ENCODE measurements at places on chromosomes 5 and 9.

DNA sequence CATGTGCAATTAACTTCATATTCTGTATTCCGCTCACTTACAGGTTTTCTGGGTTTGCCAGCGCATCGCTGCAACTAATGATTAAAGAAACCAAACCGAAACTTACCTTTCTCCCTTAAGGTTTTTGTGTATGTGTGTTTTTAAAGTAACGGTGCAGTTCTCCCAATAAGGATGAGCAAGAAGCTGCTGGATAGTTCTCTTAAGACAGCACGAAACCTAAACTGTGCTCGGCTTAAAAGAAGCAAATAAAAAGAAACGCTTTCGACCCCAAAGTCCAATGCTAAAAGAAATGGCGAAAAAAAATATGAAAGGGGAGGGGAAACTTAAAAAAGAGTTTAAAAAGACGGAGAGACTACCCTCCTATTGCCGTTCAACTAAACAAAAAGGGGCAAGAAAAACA, 340 bp downstream of the ELAVL2 start:
- DNase-seq: no peak

DNA sequence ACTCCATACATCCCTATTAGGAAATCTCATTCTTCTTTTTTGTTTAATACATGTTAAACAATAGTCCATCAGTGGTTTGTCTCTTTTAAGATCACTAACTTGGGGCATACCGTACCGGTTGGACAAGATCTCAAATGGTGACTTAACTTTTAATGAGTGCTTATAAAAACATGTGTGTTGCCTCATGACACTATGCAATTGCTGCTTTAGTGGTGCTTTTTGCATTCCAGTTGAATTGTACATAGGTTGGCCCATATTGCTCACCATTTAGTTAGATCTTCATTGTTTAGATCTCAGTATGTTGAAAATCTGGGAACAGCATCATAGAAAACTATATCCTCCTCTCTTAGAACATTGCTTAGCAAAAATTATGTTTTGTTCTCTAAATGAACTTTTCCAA, 17.8 kb downstream of the C9orf85 start:
- DNase-seq: no peak

GRCh38 chr5:77358255-77359205, 133.6 kb downstream of the WDR41 start:
- no peak for DNase-seq

- DNase-seq: no peak
Observed at GRCh38 chr5:126066836-126067235, 356.4 kb upstream of the GRAMD2B start.

GRCh38 chr5:109695005-109695926, 5.5 kb downstream of the MAN2A1 start:
- DNase-seq: no peak

- no peak for DNase-seq
Observed at GRCh38 chr5:98602534-98603112, 170.8 kb upstream of the RGMB start.

DNA sequence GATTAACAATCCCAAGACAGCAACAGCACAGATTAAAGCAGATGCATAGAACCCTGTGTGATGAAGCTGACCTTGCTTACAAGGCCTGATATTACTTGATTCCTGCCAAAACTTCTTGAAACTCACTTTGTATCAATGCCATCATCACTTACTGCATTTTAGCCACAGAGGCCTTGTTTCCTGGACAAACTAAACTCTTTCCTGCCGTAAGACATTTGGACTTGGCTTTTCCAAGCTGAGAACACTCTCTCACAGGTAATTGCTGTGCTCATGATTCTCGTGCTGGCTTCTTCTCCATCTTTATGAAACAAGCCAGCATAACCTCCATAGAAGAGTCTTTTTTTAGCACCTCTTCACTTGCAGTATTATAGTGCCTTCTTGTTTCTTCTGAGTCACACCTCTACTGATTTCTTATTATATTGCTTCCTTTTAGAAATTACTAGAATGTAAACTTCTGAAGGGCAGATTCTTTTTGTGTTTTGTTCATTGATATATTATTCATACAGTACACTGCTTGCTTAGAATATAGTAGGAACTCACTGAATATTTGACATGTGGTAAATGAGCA, 456.5 kb upstream of the ZNF608 start:
- DNase-seq: no peak

- DNase-seq: no peak
Observed at GRCh38 chr9:93232388-93232960, 48.5 kb downstream of the WNK2 start.

DNA sequence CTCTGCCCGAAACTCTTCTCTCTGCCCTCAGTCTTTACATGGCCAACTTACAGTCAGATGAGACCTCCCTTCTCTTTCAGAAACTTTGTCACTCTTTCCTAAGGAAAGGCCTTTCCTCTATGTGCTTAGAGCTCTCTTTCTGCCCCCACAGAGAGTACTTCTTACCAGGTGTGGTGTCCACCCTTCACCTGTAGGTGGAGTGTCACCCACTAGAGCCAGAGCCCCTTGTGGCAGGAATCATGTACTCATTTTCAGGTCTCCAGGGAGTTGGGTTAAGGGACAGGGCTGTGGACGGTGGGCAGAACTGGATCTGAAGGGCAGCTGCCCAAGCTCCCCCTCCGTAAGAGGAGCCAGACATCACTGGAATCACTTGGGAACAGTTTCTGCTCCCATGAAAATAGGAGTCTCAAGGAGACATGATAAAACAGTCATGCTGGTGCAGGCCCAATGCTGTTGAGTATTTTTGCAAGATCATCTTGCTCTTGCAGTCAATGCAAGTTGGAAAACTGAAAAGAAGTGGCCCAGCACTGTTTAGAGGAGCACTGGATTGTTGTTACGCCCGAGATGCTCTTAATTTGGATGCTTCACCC, 436.7 kb downstream of the ZSWIM6 start:
- DNase-seq: no peak

- no peak for DNase-seq
Observed at GRCh38 chr9:11821306-11821975, 871.7 kb upstream of the TYRP1 start.

- no peak for DNase-seq
Observed at GRCh38 chr9:15077946-15078729, 167.9 kb upstream of the FREM1 start.

DNA sequence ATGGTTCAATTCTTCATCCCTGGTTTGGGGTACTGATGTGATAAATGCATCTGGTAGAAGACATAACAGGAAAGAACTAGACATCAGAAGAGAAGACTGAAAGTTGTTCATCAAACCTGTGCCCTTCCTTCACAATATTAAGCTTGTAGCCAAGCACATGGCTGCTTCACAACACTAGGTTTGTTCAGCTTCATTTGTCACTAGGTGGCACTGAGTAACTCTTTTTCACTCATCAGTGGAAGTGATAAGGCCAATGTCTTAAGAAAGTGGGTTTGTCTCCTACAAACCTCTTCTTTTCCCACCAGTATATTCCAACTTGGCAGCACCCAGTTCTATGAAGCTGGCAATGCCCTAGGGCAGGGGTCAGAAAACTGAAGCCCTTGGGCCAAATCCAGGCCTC, 26.9 kb downstream of the ZNF484 start:
- DNase-seq: no peak

DNA sequence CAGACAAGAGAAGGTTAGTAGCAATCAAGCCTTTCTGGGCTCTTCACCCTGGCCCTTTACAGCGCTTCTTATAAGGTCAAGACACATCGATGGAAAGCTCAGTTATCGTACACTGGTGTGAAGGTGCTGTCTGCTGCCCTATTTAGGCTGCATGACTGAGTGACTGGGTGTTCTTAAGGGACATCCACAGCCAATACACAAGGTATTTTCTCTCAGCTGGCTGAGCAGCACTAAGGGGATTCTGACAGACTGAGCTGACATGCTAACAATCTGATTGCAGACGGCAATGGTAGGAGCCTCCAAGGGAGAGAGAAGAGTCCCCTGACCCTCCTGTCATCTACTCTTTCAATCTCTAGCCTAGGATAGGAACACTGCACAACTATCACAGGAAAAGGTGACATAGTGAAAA, 577.9 kb downstream of the ISL1 start:
- no peak for DNase-seq

- DNase-seq: no peak
Observed at GRCh38 chr5:33321026-33321425, 119.7 kb upstream of the TARS1 start.

GRCh38 chr9:116250891-116251290, 97.3 kb downstream of the PAPPA start:
- no peak for DNase-seq

DNA sequence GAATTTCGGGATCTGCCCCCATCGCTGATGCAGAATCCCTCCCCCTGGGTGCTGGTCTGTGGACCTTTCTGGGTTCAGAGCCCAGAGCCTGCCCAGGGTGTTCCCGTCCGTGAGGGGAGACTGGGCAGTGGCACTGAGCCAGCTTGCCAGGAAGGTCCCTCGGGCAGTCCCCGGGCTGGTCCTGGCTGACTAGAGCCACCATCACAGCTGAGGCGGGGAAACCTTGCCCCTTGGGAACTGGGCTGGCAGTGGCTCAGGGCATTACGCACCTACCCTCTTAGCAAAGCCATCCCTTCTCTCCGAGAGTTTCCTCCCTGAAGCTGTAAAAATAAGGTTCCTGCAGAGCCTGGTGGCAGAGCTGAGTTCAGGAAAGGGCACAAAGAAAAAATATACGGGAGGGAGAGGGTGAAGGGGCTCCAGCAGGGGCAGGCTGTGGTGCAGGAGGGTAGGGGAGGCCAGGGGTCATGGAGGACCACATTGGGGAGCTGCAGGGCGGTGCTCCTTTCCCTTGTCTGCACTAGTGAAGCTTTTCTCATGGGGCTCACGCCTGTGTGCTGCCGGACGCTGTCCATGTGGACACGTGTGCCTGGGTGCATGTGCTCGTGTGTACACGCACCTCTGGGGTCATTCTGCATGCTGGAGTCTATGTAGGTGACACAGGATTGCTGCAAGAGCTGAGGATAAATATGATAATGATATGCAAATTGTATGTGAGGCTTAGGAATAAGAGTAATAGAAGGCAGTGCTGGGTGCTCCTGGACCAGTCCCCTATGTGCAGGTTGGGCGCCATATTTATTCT, 118.9 kb downstream of the LHX2 start:
- no peak for DNase-seq

- DNase-seq: no peak
Observed at GRCh38 chr5:164359260-164360255, 854.1 kb downstream of the MAT2B start.

DNA sequence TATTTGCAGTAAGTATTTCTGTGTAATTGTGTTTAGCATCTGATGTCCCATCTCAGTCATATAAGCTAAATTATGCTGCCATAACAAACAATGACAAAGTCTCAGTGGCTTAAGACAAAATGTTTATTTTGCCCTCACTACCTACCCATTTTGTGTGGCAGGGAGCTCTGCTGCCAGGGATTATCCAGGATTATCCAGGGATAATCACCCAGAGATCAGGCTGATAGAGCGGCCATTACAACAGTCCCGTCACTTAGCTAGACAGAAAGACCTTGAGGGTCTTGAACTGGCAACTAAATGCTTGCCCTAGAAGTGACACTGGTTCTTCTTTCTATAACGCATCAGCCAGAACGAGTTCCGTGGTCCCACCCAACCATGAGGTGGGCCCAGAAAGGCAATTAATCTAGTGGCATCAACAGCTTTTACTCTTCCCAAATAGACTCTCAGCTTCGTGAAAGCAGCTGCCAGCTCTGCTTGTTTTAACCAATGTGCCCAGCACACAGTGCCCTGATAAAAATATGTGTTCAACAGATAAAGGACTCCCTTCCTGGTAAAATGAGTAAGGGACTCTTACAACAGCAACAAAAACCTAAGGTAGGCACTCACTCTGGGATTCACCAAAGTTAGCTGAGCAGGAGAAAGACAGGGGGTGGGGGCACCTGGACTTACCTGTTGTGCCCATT, 22.8 kb downstream of the CCDC69 start:
- no peak for DNase-seq

DNA sequence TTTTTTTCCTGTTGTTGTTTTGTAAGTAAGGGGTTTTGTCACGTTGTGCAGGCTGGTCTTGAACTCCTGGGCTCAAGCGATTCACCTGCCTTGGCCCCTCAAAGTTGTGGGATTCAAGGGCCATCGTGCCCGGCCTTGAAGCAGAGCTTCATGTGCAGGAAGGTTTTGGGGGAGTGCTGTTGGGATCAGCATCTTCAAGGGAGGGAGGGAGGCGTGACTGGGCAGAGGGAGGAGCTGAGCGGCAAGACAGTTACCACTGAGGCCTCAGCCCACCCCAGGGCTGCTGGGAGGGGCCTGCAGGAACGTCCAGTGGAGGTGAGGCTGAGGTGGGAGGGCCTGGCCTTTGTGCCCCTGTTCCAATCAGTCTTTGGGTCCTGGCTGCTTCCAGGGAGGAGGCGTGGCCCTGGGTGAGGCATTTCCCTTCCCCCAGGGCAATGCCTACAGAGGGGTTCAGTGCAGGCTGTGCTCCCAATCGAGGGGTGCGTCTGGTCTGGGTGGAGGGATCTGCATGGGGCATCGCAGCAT, 21.4 kb downstream of the OR2V1 start:
- no peak for DNase-seq

DNA sequence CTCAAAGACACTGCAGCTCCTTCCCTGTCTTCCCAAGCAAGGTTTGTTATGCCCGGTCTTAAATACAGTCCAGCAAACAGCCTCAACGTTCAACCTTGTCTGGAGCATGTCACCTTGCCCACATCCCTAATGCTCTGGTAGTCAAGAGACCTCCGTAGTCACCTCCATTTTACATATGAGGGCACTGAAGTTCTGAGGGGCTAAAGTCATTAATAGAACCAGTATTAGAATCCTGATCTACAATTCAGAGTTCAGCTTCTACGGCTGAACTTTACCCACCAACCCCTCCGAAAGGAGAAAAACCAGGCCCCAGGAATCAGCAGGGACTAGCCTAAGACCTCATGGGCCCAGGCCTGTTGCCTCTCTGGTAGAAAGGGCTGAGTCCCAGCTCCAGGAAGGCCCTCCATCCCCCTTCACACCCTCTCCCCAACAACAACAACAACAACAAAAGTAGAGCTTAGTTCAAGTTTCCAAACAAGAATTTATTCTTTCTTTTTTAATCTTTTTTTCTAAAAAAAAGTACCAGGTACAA, 795 bp upstream of the STOML2 start:
- DNase-seq: no peak

GRCh38 chr9:114981063-114981462, 50.7 kb upstream of the TNFSF8 start:
- DNase-seq: no peak

DNA sequence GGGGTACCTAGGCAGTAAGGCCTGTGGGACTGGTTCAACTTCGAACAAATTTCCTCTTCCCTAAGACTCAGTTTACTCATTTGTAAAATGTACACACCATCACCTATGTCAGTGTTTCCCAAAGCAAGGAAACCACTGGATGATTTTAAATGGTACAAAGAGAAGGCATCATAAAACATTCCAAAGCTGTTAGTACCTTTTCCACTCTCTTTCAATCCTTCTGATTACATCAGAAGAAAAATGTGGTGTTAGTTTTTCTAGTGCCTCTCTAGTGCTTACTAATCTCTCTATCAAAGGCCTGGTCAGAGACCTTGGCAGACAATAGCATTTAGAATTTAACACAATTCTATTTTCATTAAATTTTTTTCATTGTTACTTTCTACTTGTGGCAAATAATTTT, 18.1 kb downstream of the NR6A1 start:
- no peak for DNase-seq

- no peak for DNase-seq
Observed at GRCh38 chr9:136974817-136975535, 2.3 kb upstream of the PTGDS start.

GRCh38 chr5:65010841-65011240, 242.1 kb downstream of the CWC27 start:
- DNase-seq: no peak
